ENCODE measurements at places on chromosomes 7 and 10. TPM values are rescaled to one million over a fixed set of nuclear protein-coding genes. Genes with fewer than 3 reads are reported as not detected.

Gene VENTX
- not detected for total RNA-seq

Gene WAPL
- total RNA-seq: 19.3 TPM

Gene GIMAP4
- total RNA-seq: 1.8 TPM

Gene PRRT4
- 1.8 TPM for total RNA-seq

Gene PTF1A
- total RNA-seq: not detected

All from cardiac atrium fibroblast (primary cell).